ENCODE measurements at places on chromosomes 12 and 14.

- no peak for DNase-seq
Observed at GRCh38 chr12:21239866-21240265, 94.9 kb downstream of the SLCO1A2 start.

DNA sequence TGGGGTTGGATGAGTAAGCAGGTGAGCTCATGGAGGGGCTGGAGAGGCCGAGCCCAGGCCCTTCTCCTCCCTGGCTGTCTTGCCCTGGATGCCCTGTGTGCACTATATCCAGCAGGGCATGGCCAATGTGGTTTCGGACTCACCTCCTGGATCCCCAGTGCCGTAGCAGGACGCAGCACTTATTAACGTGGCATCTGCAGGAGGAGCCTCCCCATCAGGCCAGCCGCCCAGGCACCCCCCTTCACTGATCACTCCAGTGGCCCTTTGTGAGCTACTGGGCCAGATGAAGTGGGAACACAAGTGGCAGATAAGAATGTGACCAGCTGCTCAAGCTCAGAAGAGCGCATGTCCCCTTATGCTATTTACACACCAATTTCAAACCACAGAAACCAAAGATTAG lies 43.1 kb upstream of the DICER1 start:
- no peak for DNase-seq

- DNase-seq: no peak
Observed at GRCh38 chr12:111692575-111693210, 6.8 kb downstream of the ACAD10 start.

DNA sequence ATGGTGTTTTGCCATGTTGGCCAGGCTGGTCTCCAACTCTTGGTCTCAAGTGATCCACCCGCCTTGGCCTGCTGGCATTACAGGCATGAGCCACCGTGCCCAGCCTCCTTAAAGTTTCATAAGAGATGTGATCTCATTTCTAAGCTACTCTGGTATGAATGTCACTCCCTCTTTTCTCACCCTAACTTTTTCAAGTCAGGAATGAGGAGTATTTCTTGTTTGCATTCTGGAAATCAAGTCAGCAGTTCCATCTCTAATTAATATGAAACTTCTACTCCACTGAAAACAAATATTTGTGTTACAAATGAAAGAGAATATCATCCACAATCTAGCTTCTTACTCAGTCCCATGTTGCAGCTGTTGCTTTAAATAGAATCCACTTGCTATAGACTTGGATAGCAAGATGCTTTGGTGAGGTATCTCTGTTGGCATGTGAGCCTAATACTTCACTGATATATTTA lies 61.3 kb downstream of the ARF6 start:
- no peak for DNase-seq

DNA sequence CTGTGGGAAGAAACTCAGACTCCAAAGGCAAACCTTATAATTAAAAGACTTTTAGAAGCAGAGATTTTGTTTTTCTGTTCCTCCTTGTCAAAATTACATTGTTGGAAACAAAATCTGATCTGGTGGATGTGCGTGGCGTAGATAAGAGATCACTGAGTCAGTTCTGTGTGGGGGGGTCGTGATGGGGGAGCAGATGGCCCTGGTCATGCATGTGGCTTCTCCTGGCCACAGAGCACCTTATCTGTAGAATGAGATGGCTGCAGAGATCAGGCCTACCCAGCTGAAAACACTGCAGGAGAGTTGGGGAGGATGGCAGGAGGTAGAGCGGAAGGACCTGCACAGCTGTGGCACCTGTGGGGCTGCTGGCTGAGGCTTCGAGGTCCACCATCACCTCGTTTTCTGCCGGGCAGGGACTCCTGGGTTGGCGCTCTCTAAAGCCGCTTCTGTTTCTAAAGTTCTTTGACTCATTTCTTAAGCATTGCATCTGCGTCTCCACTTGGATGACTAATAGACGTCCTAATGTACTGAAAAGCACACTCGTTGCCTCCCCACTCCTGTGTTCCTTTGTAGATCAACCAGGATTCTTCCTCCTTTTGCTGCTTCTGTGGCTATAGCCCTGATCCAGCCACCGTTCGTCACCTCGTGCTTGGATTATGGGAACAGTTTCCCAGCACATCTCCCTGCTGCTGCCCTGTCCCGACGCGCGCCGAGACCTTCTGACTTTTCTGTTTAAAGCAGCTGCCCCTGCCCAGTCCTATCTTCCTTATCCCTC lies 93.4 kb downstream of the TSPAN9 start:
- no peak for DNase-seq

DNA sequence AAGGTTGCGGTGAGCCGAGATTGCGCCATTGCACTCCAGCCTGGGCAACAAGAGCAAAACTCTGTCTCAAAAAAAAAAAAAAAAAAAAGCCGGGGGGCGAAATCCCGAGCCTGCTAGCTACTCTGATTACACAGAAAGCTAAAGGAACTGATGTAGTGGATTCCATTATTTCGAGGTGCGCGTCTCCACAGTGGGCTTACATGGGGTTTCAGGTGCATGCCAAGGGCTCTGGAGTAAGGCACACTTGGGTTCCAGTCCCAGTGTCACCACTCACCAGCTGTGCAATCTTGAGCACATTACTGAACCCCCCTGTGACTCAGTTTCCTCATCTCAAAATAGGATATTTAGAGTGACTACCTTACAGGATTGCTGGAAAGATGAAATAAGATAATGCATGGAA lies 1.7 kb upstream of the RAB15 start:
- no peak for DNase-seq

DNA sequence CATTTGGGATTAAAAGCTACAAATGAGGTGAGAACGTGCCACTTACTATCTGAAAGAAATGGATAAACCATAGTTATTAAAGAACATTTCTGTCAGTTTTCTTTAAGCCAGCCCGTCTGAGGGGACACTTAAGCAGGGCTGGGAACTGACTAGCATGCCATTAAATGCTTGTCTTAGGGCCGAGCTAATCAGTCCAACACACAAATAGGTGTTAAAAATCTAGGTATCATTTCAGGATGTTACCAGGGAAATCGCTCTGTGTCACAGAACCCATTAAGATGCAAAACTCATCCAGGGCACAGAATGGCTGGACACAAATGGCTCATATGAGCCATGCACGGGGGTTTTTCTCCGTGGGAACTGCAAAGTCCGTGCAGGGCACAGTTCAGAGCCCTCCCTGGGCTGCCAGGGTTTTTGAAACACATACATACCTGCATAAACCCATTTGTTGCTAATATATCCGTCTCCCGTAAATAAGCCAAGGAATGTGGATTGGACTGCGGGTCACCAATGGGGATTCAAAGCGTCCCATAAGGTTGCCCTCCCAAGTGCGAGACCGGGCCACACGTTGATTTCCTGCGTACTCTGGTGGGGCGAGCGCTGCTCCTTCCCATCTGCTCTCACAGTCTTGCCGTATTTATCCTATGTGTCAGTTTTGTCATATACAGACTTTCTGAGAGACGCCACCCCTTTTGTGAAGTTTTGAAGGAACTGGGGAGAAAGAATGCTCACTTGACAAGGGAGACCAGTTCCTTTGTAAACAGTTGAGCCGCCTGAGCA lies 5.4 kb upstream of the GSC start:
- no peak for DNase-seq

- DNase-seq: no peak
Observed at GRCh38 chr14:88289234-88289633, 33.8 kb downstream of the KCNK10 start.

DNA sequence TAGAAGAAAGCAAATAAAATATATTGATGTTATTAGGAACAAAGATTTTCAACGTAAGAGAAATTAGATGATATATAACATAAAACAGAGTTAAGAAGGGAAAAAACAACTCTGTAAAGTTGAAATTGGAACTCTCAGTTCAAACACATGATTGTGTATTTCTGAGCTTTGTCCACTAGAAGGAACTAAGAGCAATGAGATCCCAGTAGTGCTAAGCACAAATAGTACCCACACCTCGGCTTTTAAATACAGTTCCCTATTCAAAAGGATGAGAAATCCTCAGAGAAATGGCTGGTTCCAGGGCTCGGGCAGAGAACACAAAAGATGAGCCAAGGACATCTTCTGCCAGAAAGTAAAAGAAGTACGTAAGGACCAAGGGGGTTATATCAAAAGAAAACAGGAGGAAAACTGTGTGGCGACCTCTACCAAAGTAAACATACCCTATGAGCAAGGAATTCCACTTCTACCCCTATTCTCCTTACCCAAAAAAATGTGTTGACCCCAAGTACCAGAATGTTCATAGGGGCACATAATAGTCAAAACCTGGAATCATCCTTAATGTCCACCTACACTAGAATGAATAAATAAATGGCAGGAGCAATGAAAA lies 96.6 kb downstream of the SPTSSA start:
- DNase-seq: no peak

GRCh38 chr14:59827401-59827800 lies 43.2 kb downstream of the RTN1 start:
- DNase-seq: no peak

DNA sequence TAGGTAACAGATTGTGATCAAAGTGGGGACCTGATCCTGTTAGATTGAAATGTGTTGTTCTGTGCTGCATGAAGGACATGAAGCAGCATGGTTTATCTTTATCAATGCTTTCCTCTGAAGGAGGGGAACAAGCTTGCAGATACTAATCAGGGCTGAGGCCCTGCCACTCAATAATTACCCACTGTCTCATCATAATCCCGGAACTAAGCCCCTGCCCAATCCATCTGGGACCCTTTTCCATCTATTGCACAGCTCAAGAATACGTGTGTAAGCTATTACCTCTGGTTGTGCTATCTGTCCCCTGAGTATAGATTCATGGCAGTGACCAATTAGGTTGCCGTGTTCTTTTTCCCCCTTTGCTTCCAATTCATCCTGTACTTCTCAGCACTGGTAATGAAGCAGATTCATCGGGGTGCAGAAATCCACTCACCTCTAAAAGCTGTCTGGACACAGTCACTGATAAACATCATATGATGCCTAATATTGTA lies 67.8 kb downstream of the OTX2 start:
- no peak for DNase-seq

GRCh38 chr12:109447482-109447881 lies 29.6 kb downstream of the KCTD10 start:
- DNase-seq: no peak
